ENCODE measurements at places on chromosomes 3 and 15.

DNA sequence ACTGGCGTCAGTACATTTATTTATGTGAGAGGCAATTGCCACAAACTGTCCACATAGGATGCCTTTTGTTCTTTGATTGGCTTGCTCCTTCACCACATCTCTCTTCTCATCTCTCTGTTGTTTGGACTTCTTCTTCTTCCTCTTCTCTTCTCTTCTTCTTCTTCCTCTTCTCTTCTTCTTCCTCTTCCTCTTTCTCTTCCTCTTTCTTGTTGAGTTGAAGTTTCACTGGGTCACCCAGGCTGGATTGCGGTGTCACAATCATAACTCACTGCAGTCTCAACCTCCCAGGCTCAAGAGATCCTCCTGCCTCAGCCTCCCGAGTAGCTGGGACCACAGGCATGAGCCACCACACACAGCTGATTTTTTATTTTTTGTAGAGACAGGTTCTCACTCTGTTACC lies 67.7 kb upstream of the GSK3B start:
- DNase-seq = no peak

GRCh38 chr3:188431553-188431952 lies 277.6 kb downstream of the LPP start:
- DNase-seq = no peak

GRCh38 chr3:58755150-58755549 lies 88.6 kb upstream of the FAM3D start:
- DNase-seq = no peak

- DNase-seq = no peak
Measured at GRCh38 chr3:129461022-129461421, 21.0 kb downstream of the IFT122 start.

DNA sequence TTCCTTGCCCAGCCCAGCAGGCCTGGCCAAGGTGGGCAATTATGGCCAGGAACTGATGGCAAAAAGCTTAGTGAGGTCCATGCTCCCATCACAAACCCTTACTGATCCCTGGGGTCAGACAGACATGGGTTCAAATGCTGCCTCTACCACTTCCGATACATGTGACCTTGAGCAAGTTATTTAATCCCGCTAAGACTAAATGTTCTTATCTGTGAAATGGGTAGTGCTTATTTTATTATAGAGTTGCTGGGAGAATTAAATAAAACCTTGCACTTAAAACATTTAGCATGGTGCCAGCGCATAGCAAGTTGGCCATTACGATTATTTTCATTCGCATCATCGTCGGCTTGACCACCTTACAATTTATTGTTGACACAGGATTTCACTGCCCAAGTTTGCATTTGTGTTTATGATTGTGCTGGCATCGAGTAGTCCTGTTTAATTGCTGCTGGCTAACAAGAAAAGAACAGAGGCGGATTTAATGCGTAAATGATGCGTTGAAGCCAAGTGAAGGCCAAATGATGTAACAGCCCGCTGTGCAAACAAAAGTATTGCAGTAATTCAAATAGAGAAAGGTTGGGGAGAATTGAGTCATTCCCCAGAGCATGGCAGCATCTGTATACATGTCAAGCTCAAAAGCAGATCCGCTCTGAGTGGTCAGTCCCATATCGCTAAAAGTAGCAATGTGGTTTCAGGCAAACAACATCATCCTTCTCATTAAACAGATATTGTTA lies 7.3 kb upstream of the FURIN start:
- no peak for DNase-seq

DNA sequence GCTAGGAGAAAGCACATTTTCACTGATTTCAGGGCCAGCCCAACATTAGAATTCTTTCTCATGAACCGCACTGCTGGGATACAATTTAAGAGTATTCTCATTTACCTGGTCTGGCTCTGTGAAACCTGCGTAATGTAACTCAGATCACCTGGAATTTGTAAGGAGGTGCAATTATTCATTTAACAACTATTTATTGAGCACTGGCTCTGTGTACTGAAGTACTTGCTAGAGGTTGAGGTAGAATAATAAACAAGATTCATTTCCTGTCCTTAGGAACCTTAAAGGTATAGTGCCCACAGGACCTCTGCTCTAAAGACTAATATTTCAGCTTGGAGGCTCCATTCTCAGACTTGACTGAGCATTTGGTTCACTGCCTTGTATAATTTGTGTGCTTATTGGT lies 242.2 kb upstream of the ZPLD1 start:
- DNase-seq = no peak

GRCh38 chr3:33687406-33688010 lies 30.5 kb downstream of the CLASP2 start:
- DNase-seq = no peak

- DNase-seq = no peak
Measured at GRCh38 chr15:87606971-87607370, 649.6 kb downstream of the NTRK3 start.

- no peak for DNase-seq
Measured at GRCh38 chr15:75920079-75920478, 16.4 kb downstream of the FBXO22 start.

DNA sequence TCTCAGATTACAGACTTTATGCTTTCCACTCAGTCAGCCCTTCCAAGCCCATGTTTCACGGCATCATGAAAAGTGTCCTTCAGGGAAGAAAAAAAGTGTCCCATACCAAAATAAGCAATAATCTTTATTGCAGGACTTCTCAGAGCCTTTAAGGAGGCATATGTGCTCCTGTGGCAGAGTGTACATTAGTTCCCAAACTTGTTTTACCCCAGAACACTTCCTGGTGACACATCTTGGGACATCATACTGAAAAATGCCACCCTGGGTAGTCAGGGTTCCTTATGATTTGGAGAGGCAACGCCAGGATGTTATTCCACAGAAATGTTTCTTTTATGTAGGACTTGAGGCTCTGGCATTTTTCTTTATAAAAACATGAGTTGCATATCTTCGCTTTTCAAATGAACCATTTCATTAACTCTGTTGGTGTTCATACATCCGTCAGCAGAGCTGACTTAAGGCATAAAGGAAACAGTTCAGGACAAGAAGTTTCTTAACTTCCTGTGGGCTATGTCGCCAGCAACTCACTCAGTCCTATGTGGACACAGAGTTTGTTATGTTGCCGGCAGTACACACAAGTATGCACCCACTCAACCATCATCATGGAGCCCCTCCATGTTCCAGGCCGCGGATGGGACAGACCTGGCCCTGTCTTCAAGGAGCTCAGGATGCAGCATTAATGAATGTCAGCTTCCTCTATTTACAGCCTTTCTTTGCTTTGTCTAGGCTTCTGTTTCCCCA lies 63.8 kb downstream of the CASR start:
- no peak for DNase-seq

- DNase-seq = peak; percentile 14
Measured at GRCh38 chr3:149657926-149658743, at the start of gene WWTR1. WWTR1 (minus strand) TSS chr3:149658025; CDS start chr3:149657306, 719 bp downstream.

GRCh38 chr3:144774897-144775296 lies 803.3 kb downstream of the DIPK2A start:
- DNase-seq = no peak

DNA sequence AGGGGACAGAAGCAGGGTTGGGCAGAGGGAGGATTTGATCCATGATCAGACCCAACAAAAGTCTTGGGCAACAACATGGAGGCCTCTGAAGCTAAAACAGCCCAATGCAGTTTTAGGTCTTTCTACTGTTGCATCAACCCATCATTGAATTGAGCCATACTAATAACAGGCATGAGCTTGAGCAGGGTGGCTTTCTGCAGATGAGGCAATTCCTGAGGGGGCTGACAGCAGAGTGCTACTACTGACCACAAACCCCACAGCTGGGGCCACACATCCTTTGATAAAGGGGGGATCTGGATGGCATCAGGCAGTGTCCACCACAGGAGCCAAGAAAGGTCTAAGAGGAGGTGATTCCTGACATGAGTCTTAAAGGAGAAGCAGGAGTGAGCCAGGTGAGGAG lies 517.0 kb upstream of the PPP2R3A start:
- DNase-seq = no peak

DNA sequence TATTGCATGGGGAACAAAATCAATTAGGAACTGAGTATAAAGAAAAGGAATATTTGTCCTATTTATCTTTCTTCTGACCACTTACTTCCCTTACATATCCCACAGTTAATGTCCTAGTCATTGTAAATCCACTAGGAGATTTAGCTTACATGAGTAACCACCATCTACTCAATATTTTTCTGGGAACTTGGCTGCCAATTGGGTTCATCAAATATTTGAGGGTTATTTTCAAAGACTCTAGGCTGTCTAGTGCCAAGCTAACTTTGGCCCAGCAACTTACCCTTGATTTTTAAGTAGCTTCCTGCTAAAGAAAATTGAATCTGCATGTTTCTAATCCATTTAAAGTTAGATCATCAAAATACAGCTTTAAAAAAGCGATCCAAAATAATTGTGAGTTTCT lies 362.5 kb upstream of the EPHA3 start:
- no peak for DNase-seq

DNA sequence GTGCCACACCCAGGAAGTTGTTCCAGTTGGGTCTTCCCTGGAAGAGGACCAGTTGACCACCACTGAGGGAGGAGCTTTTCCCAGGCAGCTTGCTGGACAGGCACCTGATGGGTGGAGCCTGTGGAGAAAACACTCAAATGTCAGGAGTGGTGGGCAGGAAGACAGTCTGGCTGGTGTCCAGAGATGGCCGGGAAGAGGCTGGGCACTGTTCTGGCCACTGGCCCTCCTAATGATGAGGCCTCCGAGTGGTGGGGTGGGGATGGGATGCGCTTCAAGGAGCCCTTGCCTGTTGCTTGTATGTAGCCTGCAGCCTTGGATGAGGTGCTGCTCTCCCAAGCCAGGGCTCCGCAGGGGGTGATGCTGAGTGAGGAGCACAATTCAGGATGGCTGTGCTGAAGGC lies 12.3 kb downstream of the PLEKHO2 start:
- DNase-seq = no peak

GRCh38 chr3:101453961-101454360 lies 59.1 kb downstream of the SENP7 start:
- DNase-seq = no peak

GRCh38 chr15:89107984-89108383 lies 19.7 kb downstream of the ABHD2 start:
- no peak for DNase-seq

DNA sequence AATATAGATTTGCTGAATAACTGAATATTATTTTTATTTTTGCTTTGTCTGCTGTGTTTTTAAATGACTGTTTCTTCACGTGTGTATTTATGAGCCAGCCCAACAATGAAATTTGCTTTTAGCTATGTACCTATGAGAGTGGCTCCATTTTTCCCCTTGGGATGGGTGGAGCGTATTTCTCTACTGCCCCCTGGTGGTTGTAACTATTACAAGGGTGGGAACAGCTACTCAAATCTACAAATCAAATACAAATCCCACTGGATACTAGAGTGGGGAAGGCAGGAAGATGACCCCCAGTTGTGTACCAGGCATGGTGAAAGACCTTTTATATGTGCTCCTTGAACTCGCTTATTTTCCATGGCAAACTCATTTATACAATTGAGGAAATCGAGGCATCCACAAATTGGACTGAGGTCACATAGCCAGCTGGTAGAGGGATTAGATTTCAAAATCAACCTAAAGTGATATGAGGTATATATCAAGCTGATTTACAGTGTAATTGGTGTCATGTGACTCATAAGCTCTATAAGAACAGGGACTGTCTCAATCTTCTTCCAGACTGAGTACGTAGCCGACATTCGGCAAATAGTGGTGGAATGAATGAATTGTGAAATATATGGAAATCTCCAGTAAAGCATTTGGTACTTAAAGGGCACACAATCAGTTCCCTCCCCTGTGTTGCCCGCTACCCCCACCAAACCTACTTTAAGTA lies 69.5 kb upstream of the VEPH1 start:
- DNase-seq = peak; percentile 30

DNA sequence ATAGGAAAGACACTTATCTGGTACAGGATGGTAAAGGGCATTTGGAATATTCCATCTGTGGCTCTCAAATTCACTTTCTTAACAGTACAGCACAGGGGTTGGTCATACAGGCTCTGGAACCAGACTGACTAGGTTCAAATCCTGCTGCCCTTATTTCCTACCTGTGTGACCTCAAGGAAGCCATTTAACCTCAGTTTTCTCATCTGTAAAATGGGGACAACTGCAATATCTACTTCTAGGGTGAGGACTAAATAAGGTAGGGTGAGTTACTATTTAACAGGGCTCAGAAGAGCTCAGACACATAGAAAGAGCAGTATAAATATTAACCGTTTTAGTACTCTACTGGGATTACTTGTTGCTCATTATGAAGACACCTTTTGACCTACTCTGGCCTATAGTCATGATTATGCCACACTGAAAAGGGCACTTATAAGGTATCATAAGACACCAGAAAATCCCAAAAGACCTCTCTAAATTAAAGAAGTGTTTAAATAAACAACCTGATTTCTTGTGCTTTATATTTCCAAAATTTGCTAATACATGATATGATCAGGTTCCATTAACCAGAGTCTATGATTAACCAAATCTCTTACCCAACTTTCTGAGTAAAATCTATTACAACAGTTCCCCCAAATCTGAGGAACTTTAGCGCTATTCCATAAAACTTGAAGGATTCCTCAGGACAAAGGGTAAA lies 6.5 kb downstream of the RFTN1 start:
- no peak for DNase-seq

- DNase-seq = no peak
Measured at GRCh38 chr3:51711352-51712037, 4.6 kb downstream of the GRM2 start.

DNA sequence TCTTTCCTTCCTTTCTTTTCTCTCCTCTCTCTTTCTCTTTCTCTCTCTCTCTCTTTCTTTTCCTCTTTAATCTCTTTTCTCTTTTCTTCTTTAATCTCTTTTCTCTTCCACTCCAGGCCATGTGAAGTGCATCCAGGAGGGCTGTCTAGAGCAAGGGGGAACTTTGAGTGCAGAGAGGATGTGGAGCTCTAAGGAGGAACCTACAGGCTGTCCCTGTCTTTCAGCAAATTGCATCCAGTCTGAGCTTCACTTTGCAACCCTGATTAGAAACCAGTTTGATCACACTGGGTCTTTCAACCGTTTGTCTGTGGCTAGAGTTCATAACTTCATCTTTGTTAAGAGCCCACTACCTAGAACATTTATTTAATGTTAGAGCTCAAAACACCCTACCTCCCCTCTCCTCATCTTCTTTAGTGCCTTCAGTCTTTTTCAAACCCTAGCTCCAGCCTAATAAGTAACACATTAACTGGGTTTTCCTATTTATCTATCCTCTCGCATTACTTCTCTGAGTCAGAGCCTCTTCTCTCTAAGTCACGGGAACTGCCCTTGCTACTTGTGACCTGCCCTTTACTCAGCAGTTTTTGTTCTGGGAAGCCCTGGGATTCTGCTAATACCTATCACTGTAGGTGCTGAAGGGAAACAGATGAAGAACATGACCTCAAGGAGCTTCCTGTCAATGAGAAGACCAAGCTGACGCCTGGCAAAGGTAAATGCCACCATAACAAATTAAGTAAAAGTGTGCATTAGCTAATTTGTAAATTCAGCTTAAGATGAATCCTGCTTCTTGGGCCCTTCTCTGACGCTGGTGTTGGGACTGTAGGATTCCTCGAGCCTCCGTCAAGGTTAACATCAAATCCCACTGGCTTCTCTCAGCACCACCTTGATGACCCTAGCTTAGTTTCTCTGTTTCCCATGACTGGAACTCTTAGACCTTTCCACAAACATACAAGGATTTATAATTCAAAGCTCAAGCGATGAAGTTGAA lies at the start of gene GCNT3:
Gene GCNT3, plus strand, starts transcription at position 508 of the 985 bp plus-strand sequence. CDS start 6,456 bp downstream, outside the sequence.
- no peak for DNase-seq

- DNase-seq = no peak
Measured at GRCh38 chr15:22919171-22919570, 61.0 kb downstream of the CYFIP1 start.

- no peak for DNase-seq
Measured at GRCh38 chr3:151925419-151925818, 52.0 kb downstream of the SUCNR1 start.

Measured in CD4-positive, alpha-beta T cell treated with Interleukin-15 for 4 hours (primary cell).